Right cardiac atrium (tissue), 5 donors: ENCODE measurements at places on chromosomes 4 and X. TPM values are rescaled to one million over a fixed set of nuclear protein-coding genes. Genes with fewer than 3 reads are reported as not detected.

Gene OCIAD1
- 193 TPM for polyA plus RNA-seq

Gene GYPB
- polyA plus RNA-seq: not detected

Gene RBM10
- polyA plus RNA-seq: 22.6 TPM

Gene FUNDC1
- polyA plus RNA-seq: 39.9 TPM

Gene TEX13D
- not detected for polyA plus RNA-seq

Gene XIAP
- polyA plus RNA-seq: 12.7 TPM

Gene SYP
- 3.0 TPM for polyA plus RNA-seq

Gene CCDC120
- polyA plus RNA-seq: 1.2 TPM

Gene TRIM60
- polyA plus RNA-seq: not detected

Gene CYBB
- 2.2 TPM for polyA plus RNA-seq

Gene DCLK2
- 7.3 TPM for polyA plus RNA-seq

Gene TAF1
- 8.6 TPM for polyA plus RNA-seq

Gene ZNF630
- polyA plus RNA-seq: 2.3 TPM

Gene PLAC8
- 1.6 TPM for polyA plus RNA-seq

Gene CCNB3
- 0.07 TPM for polyA plus RNA-seq

Gene TACR3
- not detected for polyA plus RNA-seq
